ENCODE measurements at places on chromosomes 4 and X. TPM values are rescaled to one million over a fixed set of nuclear protein-coding genes. Genes with fewer than 3 reads are reported as not detected.

NEUROG2 gene
- polyA plus RNA-seq: not detected

GAGE12F gene
- polyA plus RNA-seq: not detected

AMTN gene
- polyA plus RNA-seq: not detected

OPN1MW2 gene
- not detected for polyA plus RNA-seq

ETDB gene
- not detected for polyA plus RNA-seq

SYTL4 gene
- 1.0 TPM for polyA plus RNA-seq

NPFFR2 gene
- polyA plus RNA-seq: 0.12 TPM

ABHD18 gene
- 3.5 TPM for polyA plus RNA-seq

ALAS2 gene
- polyA plus RNA-seq: not detected

NR3C2 gene
- 5.3 TPM for polyA plus RNA-seq

HTN3 gene
- not detected for polyA plus RNA-seq

GC gene
- polyA plus RNA-seq: not detected

WDR17 gene
- polyA plus RNA-seq: 43.7 TPM

FRMPD4 gene
- 24.9 TPM for polyA plus RNA-seq

STOX2 gene
- polyA plus RNA-seq: 22.7 TPM

NXT2 gene
- polyA plus RNA-seq: 3.5 TPM

COL4A6 gene
- not detected for polyA plus RNA-seq

PAGE1 gene
- polyA plus RNA-seq: not detected

TEX13D gene
- not detected for polyA plus RNA-seq

SPANXA2 gene
- polyA plus RNA-seq: not detected

PSMD10 gene
- 127 TPM for polyA plus RNA-seq

EREG gene
- not detected for polyA plus RNA-seq

RAB41 gene
- 0.69 TPM for polyA plus RNA-seq

PABPC5 gene
- 9.2 TPM for polyA plus RNA-seq

NPY1R gene
- 20.3 TPM for polyA plus RNA-seq

CTSO gene
- polyA plus RNA-seq: 12.8 TPM

RHOH gene
- not detected for polyA plus RNA-seq

Data from Purkinje cell (primary cell).